ENCODE measurements at places on chromosomes 1 and 21.

- DNase-seq = no peak
Observed at GRCh38 chr1:233700338-233700737, 86.4 kb downstream of the KCNK1 start.

- DNase-seq = no peak
Observed at GRCh38 chr1:150575072-150575489, 4.3 kb downstream of the MCL1 start.

DNA sequence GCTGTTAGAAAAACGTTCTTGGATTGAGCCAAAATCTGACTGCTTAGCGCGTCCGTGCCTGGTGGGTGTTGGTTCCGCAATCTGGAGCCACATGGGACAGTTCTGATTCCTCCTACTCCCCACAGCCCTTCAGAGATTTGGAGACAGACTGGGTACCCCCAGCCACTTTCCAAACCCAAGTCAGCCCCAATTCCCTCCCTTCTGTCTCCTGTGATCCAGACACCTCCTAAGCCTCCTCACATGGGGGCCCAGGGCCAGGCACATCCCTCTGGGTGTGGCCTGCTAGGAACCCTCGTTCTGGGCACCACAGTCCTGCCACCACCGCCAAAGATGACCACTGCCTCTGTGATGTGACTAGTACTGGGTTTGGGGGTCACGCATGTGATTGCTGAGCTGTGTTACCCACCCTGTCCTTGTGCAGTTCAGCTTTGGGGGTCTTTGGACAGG is 4.8 kb downstream of the PLA2G5 start:
- DNase-seq = no peak

DNA sequence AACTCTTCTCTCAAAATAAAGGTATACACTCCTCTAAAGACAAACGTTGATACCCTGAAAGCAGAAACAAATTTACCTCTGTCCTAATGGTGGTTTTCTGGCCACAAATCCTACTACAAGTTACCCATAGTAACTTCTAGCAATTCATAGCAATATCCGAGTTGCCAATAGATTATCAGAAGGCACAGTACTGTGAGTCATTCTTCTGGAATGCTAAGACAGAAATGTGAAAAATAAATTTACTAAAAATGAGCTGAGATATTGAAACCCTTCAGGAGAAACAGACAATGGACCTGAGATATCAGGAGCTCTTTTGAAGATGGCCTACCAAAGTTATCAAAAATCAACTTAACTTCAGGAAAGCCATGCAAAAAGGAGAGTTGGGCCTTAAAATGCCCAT is 715.0 kb upstream of the ADAMTS5 start:
- DNase-seq = no peak
